ENCODE measurements at places on chromosomes 12 and 14. TPM values are rescaled to one million over a fixed set of nuclear protein-coding genes. Genes with fewer than 3 reads are reported as not detected.

APOLD1 gene
- total RNA-seq, result 3.0 TPM

CKAP4 gene
- total RNA-seq, result 696 TPM

WNT5B gene
- 39.5 TPM for total RNA-seq

RNASE3 gene
- not detected for total RNA-seq

SPIC gene
- not detected for total RNA-seq

PIANP gene
- 0.30 TPM for total RNA-seq

ESYT1 gene
- total RNA-seq, result 136 TPM

KCNA1 gene
- not detected for total RNA-seq

CLEC4E gene
- total RNA-seq, result not detected

ATN1 gene
- total RNA-seq, result 26.3 TPM

RHEBL1 gene
- 0.30 TPM for total RNA-seq

CISTR gene
- not detected for total RNA-seq

LYZ gene
- not detected for total RNA-seq

SLC25A21 gene
- 0.89 TPM for total RNA-seq

SYCP3 gene
- total RNA-seq, result 0.32 TPM

KCNC2 gene
- total RNA-seq, result not detected

TEX52 gene
- total RNA-seq, result not detected

RNU6-7 gene
- not detected for total RNA-seq

IFT81 gene
- total RNA-seq, result 21.4 TPM

SYNE3 gene
- total RNA-seq, result 15.2 TPM

NTS gene
- total RNA-seq, result 34.0 TPM

FOXA1 gene
- not detected for total RNA-seq

ASIC1 gene
- total RNA-seq, result 4.8 TPM

GALNT9 gene
- total RNA-seq, result 0.30 TPM

CD163L1 gene
- total RNA-seq, result 0.46 TPM

THAP2 gene
- total RNA-seq, result 5.2 TPM
